NCI-H526 treated with DMSO at 0.1 percent for 48 hours (cell line): ENCODE measurements at places on chromosomes 1 and 21.

- no peak for DNase-seq
These were observed 71.3 kb upstream of the CNTN2 start for GRCh38 chr1:204971517-204972336.

DNA sequence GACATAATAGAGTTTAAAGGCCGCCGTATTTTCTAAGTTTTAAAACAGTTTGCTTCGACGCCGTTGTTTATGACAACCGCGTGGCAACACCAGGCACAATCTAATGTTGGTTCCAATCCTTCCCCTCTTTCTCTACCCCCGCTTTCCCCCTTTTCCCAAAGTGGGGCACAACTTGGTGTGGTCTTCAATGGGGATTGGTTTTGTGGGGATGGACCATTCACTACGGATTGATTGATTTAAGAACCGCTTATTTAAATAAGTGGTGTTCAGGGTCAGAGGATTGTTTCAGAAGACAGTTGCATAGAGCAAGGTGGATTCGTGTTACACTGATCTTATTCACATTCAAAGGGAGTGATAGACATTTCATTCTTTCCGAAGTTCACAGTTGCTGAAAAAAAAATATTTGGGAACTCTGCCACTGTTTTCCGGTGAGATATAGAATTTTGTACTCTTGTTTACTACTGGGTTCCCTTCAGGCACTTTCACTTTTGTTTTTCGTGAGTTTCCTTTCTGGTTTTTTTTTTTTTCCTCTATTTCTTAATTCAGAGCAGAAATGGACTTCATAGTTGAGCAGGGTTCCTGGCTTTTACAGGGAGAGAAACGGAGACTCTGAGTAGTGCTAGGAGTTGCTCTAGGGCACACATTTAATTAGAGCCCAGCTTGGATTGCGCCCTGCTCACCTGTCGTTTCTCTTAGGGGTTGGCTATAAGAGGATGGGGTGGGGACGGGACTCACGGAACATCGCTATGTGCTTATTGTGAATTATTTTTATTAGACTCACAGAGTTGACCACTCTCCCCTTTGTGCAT, 79.6 kb upstream of the AK4 start:
- peak; percentile 66 for DNase-seq

DNA sequence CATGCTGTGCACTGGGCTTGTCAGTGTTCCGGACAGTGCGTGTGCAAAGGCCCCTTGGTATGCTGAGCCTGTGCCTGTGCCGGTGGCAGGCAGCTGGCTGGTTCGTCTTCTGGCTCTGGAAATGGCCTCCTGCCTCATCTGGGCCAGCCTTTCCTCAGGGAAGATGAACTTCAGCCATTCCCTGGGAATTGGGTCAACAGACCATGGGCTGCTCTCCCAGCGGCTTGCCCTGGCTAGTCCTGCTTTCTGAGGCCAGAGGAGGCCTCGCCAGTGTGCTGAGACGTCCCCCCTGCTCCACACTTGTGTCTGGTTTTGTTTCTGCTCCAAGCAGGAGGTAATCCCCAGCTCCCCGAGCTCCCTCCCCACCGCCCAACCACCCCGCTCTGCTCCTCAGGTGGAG, 32.6 kb upstream of the RD3 start:
- no peak for DNase-seq

DNA sequence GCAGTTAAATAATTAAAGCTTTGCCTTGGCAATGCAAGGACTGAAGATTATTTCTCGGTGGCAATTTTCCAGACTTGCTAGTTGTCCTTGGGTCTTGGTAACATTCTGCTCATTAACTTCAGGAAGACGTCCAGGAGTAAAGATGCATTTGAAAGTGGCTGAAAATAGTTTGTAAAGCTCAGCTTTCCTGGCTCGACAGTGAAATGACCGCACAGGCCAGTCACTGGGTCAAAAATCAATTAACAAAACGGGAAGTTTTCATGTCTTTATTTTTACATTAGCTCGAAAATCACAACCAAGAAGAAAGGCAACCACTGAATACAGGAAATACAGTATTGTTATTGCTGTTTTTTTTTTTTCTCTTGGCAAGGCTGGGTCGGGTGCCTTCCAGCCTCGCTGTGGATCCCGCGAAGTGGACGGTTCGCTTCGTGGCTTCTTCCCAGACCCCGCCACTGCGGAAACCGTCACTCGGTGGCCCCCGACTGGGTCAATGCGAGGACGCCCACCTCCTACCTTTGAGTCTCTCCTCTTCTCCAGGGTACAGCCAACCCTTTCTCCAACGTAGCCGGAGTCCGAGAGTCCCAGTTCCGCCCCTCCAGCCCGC, 479 bp upstream of the SNX7 start:
- DNase-seq: no peak

GRCh38 chr1:215285013-215285800, 202.7 kb downstream of the KCNK2 start:
- no peak for DNase-seq

DNA sequence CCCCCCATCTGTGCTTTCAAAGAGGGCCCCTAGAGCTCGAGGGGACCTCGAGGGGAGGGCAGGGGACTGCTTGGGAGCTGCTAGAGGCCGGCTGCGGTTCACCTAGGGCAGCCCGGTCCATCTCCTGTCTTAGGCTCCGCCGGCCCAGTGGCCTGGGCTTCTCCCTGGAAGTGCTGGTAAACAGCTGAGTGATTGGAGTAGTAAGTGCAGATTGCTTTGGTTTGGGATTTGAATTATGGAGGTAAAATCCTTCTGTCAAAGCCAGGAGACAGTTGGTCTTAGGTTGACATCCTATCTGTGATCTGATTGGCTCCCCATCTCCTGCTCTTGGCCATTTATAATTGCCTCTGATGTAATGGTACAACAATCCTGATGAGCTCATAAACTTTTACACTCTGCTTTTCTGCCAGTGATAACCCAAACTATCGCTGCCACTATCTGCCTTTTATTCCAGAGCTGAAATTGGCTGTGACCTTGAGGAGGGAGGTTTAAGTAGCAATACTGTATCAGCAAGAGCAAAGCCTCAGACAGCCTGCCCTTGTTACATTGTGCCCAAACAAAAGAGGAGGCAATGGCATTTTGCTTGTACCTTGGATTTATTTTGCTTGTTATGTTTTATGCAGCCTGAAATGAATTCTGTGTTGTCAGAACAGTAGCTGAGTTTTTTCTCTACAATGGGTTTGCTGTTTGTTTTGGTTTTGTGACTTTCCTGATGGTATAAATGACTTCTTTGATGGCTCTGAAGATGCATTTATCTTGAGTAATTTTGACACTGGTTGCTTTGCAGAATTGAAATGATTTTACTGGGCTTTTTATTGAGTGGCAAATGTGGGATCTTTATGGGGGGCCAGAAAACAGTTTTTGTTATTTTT, 2.4 kb downstream of the ARID1A start:
- DNase-seq: peak; percentile 83

GRCh38 chr1:19356266-19356665, 44.1 kb downstream of the SLC66A1 start:
- no peak for DNase-seq

DNA sequence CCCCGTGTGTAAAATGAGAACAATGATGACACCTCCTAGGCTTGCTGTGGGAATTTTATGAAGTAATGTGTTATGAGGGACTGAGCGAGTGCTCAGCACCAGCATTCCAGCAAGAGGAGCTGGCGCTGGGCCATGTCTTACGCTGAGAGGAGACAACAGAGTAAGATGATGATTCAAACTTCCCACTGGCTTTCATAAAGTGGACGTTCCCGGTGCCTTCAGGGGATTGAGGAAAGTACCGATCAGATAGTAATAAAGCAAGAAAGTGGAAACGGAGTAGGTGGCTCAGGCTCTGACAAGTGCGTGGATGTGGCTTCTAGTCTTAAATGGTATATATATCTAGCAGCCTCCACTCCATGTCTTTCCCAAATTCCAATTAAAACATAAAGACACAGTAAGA, 23.8 kb downstream of the EPHA10 start:
- no peak for DNase-seq

GRCh38 chr1:54464031-54464476, 57.9 kb upstream of the SSBP3 start:
- DNase-seq: no peak

DNA sequence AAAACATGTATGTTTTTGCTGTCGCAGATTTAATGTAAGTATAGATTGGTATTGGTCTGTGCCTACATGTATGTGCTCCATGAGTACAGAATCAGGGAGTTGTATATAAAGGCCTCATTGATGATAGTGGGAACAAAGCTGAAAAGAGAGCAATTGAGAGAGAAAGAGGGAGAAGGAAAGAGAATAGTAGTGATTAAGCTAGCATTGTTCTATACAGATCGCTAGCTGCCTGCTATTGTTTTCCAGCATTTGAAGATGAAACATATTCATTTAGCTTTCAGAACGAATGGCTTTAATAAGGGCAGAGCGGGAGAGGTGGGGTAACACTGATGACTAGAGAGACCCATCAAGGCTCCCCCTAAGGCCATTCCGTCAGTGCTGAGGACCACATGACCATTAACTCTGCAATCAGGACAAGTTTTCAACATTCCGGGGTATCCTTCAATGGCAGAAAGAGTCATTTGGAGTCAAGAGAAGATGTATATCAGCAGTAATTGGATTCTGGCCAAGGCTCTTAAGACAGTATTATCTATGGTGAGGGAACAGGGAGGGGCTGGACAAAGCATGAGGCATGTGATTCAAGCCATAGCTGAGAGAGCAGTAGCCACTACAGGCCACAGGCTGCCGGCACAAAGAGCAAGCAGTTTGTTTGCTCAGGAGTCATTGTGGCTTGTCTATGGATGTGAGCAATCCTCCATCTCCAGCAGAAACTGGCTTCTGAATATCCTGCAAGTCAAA, 176.5 kb downstream of the PBX1 start:
- DNase-seq: no peak

DNA sequence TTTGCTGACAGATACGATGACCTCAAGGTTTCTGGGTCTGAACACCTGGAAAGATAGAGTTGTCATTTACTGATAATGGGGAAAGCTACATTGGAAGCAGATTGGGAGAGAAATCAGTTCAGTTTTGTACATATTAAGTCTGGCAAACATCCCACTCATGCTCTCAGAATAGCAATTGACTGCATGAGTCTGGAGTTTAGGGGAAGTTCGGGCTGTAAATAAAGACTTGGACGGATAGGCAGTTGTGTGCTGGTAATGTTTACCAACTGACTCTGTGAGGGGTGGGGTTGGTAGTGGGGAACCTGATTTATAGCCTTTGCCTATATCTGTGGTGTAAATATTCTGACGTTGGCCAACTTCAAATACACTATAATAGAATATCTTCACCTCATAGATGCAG, 4.0 kb downstream of the H6PD start:
- DNase-seq: no peak

DNA sequence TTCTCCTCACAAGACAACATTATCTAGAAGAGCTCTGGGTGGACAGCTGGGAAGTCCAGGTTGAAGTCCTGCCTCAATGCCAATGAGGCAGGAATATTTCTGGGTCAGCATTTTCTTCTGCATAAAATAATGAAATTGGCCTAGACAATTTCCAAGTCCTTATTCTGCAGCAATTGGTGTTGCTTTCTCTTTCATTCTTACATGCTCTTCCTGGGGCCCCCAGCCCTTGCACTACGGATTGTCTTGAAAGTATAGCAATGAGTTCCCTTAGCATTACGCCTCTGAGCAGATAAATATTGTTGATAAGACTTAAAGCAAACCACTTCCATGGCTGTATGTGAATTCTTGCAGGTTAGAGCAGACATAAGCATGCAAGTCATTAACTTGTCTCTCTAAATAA, 188.5 kb downstream of the TGFBR3 start:
- DNase-seq: no peak

- no peak for DNase-seq
These were observed 73.7 kb downstream of the CAPZB start for GRCh38 chr1:19411612-19412011.

GRCh38 chr1:229005556-229005955, 265.4 kb upstream of the RAB4A start:
- DNase-seq: no peak

- no peak for DNase-seq
These were observed 1252.1 kb downstream of the NCAM2 start for GRCh38 chr21:22250355-22250754.

- peak; percentile 56 for DNase-seq
These were observed at the start of gene SYT6 for GRCh38 chr1:114153261-114154145. Gene SYT6 (minus strand): TSS chr1:114153869. CDS start chr1:114153772, 97 bp downstream.

GRCh38 chr1:22420455-22421053, 31.1 kb upstream of the ZBTB40 start:
- DNase-seq: peak; percentile 30
